AG08395 (cell line): ENCODE measurements at places on chromosomes 16 and 17.

- DNase-seq: no peak
Measured at GRCh38 chr16:49602976-49603310, 229.3 kb downstream of the C16orf78 start.

DNA sequence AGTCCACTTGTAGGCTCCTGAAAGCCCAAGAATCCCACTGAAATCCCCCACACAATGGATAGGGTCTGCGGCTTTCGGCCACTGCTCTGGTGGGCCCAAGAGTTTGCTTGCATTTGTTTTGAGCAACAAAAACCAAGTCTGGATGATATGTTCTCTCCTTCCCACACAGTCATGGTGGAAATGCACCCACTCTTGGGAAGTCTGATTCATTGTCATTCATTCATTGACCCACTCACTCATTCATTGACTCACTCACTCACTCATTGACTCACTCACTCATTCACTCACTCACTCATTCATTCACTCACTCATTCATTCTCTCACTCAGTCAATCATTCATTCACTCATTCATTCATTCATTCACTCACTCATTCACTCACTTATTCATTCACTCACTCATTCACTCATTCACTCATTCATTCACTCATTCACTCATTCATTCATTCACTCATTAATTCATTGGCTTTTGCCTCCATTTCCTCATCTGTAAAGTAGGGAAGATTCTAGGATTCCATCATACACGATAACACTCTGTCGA, 2.2 kb upstream of the CA5A start:
- DNase-seq: no peak

DNA sequence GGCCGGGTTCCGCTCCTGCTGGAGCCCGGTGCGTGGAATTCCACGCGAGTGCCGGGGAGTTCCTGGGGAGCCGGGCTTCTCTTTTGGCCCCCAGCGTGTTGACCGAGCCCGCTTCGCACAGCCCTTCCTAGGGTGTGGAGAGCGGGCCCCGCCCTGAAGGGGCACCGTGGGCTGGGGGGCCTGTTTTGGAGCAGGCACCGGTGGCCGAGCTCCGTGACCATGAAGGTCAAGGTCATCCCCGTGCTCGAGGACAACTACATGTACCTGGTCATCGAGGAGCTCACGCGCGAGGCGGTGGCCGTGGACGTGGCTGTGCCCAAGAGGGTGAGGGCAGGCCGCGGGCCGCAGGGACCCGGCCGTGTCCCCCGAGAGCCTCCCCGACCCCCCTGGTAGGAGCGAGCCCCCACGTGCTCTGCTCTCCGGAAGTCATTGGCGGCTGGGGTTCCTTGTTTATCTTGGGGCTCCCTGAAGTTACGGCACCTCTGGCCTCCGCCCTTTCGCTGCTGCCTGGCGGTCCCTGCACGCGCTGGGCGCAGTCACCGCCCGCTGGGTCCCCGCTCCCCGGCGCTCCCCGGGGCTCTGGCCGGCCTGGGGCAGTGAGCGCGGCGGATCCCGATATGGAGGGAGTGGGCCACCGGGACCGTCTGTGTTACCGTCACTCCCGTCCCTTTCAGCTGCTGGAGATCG, 528 bp downstream of the HAGHL start:
- DNase-seq: no peak

DNA sequence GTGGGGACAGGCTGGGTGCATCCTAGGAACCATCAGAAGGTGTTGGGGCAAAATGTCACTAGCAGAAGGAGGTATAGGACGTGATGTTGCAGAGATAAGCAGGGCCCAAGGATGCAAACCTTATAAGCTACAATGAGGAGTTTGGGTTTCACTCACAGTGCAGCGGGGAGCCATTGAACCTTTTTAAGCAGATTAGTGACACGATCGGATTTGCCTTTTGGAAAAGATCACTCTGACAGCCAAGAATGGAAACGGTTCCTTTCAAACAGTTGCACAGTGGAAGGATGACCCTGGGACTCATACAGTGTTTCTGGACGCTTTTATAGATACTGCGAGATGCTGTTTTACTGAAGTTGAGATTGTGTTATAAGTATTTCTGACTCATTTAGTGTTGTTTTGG, 131.8 kb upstream of the CACNG3 start:
- no peak for DNase-seq

DNA sequence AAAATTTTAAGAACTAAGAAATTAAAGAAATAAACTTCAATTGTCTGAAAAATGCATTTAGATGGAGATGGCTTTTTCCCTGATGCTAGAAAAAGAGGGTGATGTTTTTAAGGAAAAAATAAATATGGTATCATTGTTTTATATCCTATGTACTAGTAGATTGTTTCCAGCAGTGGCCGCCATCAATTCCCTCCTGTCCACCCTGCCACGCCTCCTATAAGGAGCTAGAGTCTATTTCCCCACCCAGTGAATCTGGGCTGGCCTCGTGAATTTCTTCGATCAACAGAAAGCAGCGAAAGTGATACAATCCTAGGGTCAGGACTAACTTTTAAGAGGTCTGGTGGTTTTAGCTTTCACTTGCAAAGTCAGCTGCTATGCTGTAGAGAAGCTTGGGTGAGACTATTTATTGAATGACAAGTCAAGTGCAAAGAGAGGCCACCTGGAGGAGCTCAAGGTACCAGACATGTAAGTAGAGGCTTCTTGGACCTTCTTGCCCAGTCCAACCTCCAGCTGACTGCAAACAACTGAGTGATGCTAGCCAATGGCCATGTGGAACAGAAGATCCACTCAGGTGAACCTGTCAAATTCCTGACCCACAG, 80.9 kb upstream of the MTMR4 start:
- DNase-seq: no peak

DNA sequence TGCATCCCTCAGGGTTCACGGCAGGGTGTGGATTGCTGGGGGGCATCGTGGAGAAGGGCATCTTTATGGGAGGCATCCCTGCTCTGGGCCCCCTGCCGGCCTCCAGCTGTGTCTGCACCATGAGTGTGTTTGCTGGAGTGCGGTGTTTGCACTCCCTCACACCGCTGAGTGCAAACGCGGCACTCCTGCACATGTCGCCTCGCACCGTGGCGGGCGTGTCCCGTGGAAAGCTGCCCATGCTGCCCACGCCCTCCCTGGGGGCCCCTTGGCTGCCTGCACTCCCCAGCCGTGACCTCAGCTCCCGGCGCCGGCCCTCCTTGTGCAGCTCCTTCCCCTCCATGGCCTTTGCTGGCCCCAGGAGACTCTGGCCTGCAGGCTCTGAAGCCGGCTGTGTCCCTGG, 74.6 kb upstream of the ZNF750 start:
- DNase-seq: peak; percentile 71

GRCh38 chr16:3564130-3564888, 12.9 kb downstream of the NLRC3 start:
- DNase-seq: no peak

GRCh38 chr16:78749745-78750268, 650.4 kb downstream of the WWOX start:
- DNase-seq: no peak

DNA sequence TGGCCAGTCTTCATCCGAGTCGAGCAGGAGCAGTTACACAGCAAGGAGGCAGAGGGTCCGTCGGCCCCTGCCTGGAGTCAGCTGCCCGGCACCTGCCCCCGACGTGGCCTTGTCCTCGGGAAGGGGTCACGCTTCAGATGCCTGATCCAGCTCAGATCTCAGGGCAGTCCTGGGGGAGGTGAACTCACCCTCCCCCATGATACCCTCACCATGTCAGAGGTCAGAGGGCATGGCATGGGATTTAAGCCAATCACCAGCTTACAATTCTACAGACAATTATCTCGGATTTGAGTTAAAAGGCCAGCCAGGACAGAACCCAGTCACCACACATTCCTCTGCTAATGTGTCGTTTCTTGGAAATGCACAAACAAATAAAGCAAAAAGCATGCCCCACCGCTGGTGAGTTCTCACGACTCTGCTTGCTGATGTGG, 211.3 kb downstream of the FOXL1 start:
- peak; percentile 49 for DNase-seq

- peak; percentile 45 for DNase-seq
Measured at GRCh38 chr17:64343833-64344637, 46.6 kb downstream of the PECAM1 start.

- no peak for DNase-seq
Measured at GRCh38 chr16:83774066-83774465, 33.7 kb upstream of the HSBP1 start.

- DNase-seq: no peak
Measured at GRCh38 chr17:74739227-74739831, 2.3 kb downstream of the RAB37 start.

GRCh38 chr17:80565343-80566053, 20.9 kb downstream of the RPTOR start:
- DNase-seq: no peak

DNA sequence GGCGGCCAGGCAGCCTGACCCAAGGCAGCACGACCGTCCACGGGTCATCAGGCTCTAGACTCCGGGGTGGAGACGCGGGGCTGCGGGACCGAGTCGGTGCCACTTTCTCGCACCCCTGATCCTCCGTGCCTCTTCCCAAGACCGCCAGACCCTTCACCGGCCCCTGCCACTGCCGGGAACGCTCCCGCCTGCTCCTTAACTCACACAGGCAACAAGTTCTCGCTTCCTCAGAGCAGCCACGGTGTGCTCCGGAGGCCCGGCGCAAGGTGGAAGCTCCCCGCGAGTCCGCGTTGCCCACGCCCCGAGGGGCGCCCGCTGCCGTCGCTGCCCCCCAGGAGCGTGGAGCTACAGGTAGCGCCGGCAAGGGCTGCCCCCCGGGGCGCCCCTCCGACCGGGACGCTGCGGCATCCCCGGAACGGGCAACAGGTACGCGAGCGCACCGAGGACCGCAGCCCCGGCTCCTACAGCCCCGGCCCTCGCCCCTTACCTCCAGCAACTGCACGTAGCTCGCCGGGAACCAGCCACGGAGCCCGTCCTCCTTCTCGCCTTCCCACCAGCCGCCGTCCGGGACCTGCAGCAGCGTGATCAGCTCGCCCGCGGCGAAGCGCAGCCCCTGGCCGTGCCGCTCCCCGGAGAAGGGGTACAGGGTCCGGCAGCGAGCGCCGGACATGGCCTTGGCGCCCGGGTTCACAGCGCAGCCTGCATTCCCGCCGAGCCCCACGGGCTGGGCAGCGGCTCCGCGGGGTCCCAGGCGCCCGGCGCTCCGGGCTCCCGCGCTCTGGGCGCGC, 491 bp downstream of the GAS7 start:
- DNase-seq: no peak

DNA sequence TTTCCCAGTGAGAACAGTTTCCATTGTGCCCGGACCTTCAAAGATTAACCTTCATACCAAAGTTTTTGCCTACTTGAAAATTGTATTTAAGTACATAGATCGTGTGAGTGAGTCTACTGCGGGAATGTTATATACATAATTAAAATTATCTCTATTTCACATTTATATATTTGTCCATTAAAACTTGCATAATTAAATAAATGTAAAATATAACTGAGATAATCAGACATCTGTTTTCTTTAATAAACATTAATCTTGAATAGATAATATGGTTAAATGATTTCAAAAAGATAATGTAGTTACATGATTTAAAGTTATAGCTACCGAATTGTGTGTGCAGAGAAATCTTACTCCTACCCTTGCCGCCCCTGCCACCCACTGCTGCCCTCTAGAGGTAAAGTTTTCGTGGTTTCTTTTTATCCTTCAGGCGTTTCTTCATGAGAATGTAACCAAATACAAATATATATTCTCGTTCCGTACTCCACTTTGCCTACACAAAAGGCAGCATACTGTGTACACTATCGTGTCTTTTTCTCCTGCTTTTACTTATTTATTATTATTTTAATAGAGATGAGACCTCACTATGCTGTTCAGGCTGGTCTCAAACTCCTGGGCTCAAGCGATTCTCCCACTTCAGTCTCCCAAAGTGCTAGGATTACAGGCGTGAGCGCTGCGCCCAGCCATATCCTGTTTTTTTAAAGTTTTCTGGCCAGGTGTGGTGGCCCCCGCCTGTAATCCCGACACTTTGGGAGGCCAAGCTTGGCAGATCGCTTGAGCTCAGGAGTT, 35.6 kb downstream of the RPA1 start:
- DNase-seq: peak; percentile 66

GRCh38 chr16:75244844-75245758, 6.3 kb downstream of the BCAR1 start:
- peak; percentile 90 for DNase-seq

DNA sequence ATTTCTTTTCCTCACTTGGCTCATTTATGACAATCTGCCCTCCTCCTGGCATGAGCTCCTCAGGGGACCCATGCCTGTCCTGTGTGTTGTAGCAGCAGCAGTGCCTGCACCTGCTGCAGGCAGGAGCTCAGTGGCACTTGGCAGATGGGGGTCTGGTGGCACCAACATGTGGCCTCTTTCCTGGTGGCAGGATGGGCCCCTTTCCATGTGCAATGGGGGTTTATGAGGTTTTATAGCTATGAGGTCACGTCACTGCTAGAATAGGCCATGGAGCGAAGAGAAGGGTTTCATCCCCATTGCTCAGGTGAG, 7.0 kb downstream of the ADCY7 start:
- no peak for DNase-seq

GRCh38 chr17:37719866-37720265, 25.0 kb downstream of the HNF1B start:
- no peak for DNase-seq

DNA sequence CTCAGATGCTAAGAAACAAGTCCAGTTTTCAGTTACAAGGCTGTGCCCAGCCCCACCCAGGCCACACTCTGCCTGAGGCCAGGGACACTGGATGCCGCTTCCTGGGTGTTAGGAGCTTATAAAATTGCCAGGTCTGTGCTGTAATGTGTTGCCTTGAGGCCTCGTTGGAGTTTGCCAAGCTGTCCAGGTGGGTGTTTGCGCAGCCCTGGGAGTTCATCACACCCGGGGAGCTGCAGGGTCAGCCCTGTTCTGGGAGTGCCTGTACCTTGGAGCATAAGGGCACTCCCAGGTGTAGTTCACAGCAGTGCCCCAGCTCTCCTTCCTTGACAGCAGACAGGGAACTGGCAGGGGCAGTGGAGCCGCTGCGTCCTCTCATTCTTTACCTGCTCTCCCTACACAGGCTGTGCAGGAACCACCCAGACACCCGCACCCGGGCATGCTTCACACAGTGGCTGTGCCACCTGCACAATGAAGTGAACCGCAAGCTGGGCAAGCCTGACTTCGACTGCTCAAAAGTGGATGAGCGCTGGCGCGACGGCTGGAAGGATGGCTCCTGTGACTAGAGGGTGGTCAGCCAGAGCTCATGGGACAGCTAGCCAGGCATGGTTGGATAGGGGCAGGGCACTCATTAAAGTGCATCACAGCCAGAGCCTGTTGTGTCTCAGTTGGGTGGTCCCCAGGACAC, 1.6 kb downstream of the GFER start:
- no peak for DNase-seq
